ENCODE measurements at places on chromosomes 11 and 22.

DNA sequence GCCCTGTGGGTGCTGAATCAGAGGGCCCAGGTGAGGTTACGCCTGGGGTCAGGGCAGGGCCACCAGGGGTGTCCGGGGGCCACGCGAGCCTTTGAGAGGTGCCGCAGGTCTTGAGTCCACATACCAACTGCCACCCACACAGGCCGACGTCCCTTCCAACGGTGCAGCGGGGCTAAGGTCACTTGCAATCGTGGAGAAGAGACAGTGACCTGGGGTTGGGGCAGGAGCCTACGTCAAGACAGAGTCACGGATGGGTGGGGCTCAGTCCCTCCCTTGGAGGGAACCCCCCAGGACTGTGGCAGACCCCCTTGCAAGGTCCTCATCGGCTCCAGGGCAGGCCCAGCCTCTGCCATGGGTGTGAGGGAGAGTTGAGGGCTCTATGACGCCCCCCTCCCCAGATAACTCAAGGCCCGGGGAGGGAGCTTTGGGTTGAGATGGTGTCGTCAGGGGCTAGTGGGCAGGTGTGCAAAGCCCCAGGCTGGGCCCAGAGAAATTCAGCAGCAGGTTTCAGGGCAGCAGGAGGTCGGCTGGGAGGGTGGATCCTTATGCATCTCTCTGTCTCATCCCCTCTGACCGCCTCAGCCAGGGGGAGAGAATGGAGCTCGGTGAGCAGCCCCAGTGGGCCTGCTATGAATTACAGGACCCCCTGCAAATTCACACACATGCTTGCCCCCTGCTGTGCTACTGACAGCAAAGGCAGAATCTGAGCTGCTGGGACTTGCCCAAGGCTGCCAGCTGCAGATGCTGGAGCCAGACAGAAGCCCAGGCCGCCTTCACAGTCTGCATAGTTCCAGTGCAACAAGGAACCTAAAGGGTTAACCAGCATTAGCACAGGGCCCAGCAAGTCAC is 60.0 kb downstream of the MYEOV start:
- DNase-seq, result no peak

DNA sequence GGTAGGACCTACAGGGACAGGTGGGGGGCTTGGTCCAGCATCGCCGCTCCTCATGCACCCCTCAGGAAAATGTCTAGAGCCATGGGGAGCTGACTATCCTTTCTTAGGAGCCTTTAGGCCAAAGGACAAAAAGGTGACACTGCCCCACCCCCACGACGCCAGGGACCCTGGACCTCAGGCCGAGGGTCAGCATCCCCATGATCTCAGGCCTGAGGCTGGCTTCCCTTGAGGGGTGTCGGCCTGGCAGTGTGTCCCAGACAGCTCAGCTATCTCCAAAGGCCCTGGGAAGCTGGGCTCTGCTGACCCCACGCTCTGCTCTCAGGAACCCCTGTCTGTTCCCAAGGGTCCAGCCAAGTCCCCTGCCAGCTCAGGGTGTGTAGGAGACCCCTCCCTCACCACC is 16.3 kb downstream of the MRGPRG start:
- DNase-seq, result no peak

DNA sequence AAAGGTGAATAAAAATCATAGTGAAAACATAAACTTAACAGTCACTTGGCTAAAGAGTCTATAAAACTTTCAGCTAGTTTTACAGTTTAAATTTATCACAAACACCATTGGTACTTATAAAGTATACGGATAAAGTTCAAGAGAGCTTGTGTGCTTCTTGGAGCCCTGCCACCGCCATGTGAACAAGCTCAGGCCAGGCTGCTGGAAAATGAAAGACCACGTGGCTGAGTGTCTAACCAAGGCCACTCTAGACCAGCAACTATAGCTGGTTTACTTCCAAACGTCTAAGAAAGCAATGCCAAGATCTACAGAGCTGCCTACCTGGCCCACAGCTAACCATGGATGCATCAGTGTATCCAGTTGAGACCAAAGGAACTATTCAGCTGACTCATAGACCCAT is 66.3 kb upstream of the API5 start:
- DNase-seq, result no peak

GRCh38 chr22:47015589-47016178 is 253.2 kb downstream of the TBC1D22A start:
- DNase-seq, result no peak

- DNase-seq, result no peak
Measured at GRCh38 chr11:113817626-113818025, 38.0 kb downstream of the CLDN25 start.

- no peak for DNase-seq
Measured at GRCh38 chr22:27397036-27397953, 404.3 kb downstream of the MN1 start.

DNA sequence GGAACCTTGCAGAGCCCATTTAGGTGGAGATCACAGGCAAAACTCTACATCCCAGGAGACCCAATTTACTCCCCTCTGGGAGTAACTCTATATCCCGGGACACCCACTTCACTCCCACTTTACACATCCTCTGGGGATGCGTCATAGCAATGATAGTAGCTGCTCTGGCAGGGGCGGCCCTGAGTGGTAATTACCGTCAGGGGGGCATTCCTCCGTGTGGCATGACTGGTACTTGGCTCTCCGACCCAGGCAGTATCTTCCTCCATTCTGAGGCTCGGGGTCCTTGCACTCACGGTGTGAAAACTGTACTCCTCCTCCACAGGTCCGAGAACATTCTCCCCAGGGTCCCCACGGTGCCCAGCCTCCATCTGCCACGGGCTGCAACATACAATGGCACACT is 17.2 kb downstream of the ADAMTS8 start:
- no peak for DNase-seq

GRCh38 chr11:102886999-102887398 is 12.2 kb upstream of the MMP12 start:
- peak; percentile 51 for DNase-seq

GRCh38 chr22:24728790-24729637 is 45.5 kb downstream of the PIWIL3 start:
- peak; percentile 70 for DNase-seq

GRCh38 chr11:44112091-44112821 is 16.8 kb downstream of the EXT2 start:
- peak; percentile 74 for DNase-seq

DNA sequence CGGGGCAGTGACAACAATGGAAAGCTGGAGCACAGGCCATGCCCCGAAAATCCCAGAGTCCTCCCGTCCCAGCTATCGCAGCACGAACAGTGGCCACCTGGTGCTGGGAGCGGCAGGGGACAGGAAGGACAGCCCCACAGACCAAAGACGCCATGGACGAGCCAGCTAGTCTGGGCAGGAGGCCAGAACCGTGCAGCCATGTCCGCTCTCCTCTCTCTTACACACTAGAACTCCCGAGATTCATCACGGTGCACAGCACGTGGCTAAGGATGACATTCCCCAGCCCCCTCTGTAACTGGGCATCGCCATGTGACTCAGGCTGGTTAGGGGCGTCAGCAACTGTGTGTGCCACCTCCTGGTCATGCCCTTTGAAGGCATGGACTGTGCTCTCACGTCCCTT is 4.6 kb downstream of the CDPF1 start:
- peak; percentile 69 for DNase-seq

- no peak for DNase-seq
Measured at GRCh38 chr11:46489656-46490560, 98.3 kb upstream of the CHRM4 start.

GRCh38 chr11:15772547-15772946 is 583.8 kb downstream of the SOX6 start:
- DNase-seq, result no peak

GRCh38 chr11:73401924-73402833 is 26.0 kb downstream of the RELT start:
- DNase-seq, result no peak

- no peak for DNase-seq
Measured at GRCh38 chr11:18320617-18321016, 1.3 kb downstream of the HPS5 start.

GRCh38 chr11:45394294-45395085 is 108.3 kb upstream of the SYT13 start:
- DNase-seq, result no peak

DNA sequence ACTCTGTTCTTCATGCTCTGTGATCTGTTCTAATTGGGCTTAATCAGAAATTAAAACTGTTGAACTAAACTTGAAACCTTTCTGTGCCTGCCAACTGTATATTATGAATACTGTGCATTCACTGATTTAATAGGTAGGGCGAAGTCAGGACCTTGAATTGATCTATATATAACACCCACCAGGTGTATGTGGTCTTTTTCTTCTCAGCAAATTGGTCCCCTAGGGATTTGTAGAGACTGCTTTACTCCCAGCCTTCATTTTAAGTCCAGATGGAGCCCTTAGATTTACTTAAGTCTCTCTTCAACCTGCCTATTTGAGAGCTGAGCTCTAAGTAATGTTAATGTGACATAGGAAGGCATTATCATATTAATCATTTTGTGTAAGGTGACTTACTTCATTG is 257.5 kb downstream of the TMEM135 start:
- DNase-seq, result no peak

DNA sequence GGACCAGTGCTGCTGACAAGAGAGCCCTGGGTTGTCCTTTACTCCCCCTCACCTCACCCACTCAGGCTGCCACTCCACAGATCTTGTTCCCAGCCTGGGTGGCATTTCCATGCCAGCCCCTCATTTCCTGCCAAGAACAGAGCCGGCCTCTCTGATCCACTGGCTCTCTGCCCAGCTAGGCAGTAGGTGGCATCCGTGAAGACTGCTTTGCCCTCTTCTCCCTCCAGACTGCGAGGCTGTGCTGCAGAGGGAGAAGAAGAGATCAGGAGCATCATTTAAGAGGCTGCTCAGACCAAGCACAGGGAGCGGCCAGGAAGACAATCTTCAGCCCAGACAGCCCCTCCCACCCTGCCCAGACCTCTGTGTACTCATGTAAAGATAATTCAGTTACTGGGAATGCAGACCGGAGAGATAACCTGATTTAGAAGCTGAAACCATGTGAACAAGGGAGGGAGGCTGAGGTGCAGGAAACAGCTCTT is 126.9 kb upstream of the NCAM1 start:
- peak; percentile 60 for DNase-seq

GRCh38 chr11:88354912-88355311 is 17.4 kb upstream of the CTSC start:
- no peak for DNase-seq

GRCh38 chr22:39179401-39179827 is 26.9 kb upstream of the CBX7 start:
- no peak for DNase-seq

GRCh38 chr11:47485107-47485506 is 36.2 kb upstream of the RAPSN start:
- DNase-seq, result no peak

- peak; percentile 54 for DNase-seq
Measured at GRCh38 chr11:1202776-1203504, 19.9 kb upstream of the MUC5B start.

- no peak for DNase-seq
Measured at GRCh38 chr22:35446365-35446764, 46.4 kb downstream of the MCM5 start.

DNA sequence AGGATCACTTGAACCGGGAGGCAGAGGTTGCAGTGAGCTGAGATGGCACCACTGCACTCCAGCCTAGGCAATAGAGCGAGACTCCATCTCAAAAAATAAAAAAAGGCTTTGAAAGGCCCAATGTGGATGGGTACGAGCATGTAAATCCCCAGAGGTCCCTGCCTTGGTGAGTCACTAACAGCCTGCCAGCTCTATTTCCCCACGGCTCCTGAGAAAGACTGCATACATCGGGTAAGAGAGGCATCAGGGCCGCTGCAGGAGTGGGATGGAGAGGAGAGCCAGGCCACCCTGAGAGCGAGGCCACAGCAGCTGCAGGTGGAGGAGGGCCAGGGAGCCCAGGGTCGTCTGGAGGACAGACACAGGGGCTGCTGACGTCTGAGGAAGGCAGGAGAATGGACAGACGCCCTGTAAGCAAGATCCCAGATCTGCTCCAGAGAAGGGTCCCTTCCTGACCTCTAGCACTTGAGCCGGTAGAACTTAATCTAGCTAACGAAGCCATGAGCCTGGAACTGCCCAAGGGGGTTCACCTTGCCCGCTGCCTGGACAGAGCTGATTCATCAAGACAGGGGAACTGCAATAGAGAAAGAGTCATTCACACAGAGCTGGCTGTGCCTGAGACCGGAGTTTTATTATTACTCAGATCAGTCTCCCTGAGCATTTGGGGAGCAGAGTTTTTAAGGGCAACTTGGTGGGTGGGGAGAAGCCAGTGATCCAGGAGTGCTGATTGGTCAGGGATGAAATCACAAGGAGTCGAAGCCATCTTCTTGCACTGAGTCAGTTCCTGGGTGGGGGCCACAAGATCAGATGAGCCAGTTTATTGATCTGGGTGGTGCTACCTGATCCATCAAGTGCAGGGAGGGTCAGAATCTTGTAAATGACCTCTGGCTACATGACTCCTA is 5.1 kb upstream of the KRTAP5-9 start:
- DNase-seq, result no peak

- DNase-seq, result no peak
Measured at GRCh38 chr11:102704841-102705240, 728 bp downstream of the MMP27 start.

GRCh38 chr22:50058061-50058905 is at the start of gene TTLL8:
TSS of gene TTLL8 (minus strand) at chr22:50058298.
- DNase-seq, result no peak

DNA sequence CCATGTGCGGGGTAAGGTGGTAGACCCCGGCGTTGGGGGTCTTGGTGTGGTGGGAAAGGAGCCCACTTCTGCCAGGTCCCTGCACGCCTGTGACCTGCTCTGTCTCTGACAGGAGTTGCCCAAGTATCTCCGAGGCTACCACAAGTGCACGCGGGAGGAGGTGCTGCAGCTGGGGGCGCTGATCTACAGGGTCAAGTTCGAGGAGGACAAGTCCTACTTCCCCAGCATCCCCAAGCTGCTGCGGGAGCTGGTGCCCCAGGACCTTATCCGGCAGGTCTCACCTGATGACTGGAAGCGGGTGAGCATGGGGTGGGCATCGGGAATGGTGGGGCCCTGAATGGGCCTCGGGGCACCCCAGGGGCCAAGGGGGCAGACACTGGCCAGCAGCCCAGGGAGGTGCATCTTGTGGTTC is 83.0 kb downstream of the MYO7A start:
- DNase-seq, result no peak

DNA sequence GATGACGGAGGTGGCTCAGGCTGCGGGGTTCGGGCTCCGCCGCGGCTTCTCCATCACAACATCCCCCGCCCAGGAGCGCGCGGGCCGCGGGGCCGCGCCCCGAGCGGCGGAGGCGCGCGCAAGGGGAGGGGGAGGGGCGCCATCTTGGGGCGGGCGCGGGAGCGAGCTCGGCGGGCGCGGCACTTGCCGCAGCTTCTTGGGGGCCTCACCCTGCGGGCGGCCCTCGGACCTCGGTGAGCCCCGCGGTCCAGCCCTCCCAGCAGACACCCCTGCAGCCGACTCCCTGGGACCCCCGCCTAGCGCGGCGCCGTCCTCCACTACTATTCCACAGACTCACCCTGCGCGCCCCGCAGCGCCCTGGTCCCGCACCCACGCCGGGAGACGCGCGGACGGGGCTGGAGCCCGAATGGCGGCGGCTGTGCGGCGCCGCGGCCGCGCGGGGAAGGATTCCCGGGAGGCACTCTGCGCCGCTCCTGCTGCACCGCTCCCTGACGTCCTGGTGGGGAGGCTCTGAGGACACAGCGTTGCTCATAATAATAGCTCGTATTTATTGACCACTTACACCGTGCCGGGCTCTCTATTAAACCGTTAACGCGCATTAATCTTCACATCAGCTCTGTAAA is at the start of gene APBB1:
TSS of gene APBB1 (minus strand) at position 86 of the 623 bp plus-strand sequence. CDS start 7,747 bp downstream, outside the sequence.
- peak; percentile 79 for DNase-seq
